ENCODE measurements at places on chromosomes 4 and X.

DNA sequence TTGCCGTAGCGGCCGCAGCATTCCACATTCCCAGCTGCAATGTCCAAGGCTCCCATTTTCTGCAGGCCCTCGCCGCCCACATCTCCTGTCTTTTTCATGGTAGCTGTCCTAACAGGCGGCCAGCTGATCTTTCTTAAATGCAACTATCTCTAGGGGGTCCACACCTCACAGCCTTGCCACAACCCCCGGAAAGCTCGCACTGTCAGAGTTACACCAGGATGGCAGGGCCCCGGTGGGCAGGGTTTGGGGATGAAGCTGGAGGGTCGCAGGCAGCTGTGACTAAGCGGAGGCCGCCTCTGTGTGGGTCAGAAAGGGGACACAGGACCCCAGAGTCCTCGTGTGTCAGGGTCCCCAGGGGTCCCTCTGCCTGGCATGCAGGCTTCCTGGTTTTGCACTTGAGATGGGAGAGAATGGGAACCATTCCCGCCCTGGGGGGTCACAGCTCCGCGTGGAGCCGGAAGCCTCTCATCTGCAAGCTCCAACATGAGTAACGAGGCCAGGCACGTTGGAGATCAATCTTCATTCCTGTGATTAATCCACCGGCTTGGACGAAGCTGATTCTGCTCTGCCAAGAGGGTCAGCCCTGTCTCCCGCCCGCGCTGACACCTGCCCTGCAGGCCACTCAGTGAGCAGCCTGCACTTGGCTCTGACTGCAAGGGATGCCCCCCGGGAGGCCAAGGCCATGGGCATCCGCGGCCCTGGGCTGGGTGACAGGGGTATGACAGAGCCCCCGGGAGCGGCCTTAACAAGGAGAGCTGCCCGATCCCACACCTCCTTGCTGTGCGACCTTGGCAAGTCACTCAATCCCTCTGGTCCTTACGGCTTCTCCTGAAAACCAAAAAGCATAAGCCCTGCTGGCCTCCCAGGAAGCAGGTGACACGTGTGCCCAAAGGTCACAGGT is 97.9 kb downstream of the ADRA2C start:
- DNase-seq, result no peak

- DNase-seq, result no peak
These were observed 324.1 kb downstream of the TLL1 start for GRCh38 chr4:166197166-166197565.

DNA sequence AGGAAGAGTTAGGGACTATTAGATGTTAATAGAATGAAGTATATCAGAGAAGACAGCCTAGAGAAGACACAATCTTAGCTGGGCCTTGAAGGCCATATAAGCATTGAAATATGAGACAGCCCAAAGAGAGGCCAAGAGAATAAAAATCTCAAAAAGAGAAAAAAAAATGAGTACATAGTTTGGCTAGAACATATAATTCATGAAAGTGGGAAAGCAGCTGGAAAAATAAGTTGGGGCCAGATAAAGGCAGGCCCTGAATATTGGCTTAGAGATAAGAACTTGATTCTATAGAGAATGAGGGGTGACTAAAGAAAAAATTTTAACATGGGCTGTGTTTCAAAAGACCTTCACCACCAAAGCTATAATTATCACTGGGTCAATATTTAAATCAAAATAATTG is 7.4 kb upstream of the UTP3 start:
- no peak for DNase-seq

DNA sequence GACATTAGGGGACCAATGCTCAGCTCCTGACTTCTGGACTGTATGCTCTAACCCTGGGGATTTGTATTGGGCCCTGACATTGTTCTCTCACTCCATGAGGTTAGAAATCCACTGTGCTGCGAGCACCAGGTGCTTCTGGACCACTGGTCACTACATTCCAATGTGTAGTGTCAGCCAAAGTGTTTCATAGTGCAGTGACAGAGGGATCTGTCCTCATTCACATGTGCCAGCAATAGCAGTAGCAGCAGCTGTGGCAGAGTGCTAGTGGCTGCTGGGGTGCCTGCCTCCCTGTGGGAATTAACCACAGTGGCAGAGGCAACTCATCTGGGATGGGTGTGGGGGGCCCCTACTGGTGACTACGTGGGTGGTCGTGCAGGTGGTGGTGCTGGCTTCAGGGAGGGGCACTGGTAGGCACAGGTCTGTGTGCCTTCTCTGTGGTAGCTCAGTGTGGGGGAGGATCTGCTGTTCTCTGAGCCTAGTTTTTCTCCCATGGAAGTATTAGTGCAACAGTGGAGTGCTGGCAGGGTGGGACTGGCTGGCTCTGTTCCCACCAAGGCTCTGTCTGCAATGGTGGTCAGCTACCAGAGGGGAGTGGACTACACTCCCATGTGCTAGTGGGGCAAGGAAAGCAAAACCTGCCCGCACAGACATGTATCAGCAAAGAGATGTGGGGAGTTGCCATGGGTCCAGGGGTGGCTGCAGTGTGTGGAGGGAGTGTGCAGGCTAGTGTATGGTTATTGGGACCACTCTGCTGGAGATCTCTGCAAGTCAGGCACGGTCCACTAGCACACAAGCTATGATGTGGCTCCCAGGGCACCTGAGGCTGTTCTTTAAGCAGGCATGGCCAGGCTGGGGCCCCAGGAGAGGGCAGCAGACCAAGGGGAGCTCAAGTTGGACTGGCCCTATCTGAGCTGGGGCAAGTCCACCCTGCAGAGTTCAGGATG is 78.5 kb downstream of the SCLT1 start:
- no peak for DNase-seq

DNA sequence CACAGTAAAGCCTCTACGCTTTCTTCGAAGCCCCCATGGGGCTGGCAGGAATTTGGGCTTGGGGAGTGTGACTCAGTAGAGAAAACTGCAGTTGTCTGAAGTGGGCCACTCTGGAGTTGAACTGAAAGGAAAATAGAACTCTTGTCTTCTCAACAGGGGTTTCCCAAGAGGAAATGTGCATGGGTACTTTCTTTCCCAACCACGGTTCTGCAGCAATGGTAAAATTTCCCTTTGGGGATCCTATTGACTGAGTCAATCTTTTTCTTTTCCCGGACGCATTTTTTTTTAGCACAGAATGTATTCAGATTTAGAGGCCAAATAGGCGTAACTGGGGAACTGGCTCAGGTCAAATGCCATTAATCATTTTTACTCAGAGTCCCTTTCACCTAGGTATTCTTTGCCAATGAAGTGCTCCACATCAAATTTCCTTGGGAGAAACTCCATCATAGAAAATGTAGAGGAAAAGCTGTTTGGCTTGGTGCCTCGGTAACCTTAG is 269.3 kb downstream of the STIM2 start:
- peak; percentile 2 for DNase-seq

GRCh38 chr4:154124539-154125255 is 335.8 kb upstream of the SFRP2 start:
- peak; percentile 76 for DNase-seq

- no peak for DNase-seq
These were observed 354.7 kb upstream of the SPANXN4 start for GRCh38 chrX:142671036-142671435.

DNA sequence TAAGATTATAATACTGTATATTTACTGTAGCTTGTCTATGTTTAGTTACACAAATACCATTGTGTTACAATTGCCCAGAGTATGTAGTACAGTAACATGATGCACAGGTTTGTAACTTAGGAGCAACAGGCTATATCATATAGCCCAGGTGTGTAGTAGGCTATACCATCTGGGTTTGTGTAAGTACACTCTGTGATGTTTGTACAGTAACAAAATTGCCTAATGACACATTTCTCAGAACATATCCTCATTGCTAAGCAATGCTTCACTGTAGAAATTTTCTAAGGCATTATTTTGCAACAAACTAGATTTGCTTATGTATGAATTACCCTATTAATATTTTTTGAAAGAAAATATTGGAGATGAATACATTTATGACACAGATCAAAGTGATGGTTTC is 1390.9 kb downstream of the C4orf33 start:
- peak; percentile 30 for DNase-seq

DNA sequence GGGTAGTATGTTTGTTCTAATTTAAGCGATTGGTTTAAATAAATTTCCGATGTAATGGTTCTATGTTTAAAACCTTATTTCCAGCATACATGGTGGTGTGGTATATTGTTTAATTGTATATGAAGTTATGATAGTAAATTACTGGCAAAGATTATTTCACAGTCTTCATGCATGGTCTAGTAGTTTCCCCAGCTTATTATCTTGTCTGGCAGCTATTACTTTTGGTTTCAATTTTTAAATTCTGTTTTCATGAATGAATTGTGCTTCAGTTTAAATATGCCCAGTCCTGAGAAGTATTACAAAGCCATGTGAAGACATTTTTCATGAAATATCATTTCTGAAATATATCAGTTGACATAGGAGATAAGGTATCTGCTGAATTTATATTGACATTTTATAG is 6.3 kb downstream of the ALG13 start:
- DNase-seq, result no peak

DNA sequence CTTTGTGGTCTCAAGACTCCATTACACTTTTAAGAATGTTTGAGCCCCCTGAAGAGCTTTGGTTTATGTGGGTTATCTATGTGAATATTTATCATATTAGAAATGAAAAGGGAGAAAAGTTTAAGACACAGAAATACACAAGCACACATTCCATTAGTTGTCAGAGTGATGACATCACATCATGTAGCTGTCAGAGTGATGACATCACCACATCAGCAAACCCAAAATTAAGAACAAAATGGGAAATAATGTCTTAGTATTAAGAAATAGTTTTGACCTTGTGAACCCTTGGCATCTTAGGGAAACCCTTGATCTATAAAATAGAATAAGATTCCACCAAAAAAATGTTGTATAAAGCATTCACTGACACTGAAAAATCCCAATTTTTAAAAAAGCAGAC is 195.9 kb downstream of the TSPAN5 start:
- DNase-seq, result no peak

GRCh38 chr4:155891058-155891457 is 12.4 kb upstream of the TDO2 start:
- DNase-seq, result peak; percentile 11

DNA sequence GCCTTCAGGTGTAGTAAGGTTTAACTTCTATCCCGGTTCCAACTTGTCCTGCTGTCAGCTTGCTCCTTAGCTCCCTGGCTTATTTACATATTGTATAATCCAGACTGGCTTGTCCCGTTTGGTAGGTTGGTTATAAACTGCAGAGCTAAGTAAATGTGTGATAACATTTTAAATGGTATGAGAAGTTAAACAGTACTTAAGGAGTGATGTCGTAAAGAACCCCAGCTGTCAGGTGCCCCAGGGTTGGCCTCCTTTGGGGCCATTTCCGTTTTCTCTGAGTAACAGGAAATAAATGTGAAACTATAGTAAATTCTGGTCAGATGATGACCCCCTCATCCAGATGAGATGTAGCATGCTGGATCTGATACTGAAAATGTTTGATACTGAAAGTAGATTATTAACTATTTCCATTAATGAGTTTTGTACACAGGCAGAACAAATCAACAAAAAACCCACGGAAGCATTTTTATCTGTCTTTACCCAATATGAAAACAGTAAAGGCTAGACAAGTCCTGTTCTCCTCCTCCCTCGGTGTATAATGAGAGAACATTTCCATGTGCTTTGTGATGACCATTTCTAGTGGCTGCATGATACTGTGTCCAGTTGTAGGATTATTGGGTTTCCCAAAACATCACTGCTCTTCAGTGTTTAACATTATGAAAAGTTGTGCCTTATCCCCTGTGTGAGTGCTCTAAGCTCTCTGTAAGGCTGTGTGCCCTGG is 22.4 kb downstream of the GAB1 start:
- peak; percentile 93 for DNase-seq

DNA sequence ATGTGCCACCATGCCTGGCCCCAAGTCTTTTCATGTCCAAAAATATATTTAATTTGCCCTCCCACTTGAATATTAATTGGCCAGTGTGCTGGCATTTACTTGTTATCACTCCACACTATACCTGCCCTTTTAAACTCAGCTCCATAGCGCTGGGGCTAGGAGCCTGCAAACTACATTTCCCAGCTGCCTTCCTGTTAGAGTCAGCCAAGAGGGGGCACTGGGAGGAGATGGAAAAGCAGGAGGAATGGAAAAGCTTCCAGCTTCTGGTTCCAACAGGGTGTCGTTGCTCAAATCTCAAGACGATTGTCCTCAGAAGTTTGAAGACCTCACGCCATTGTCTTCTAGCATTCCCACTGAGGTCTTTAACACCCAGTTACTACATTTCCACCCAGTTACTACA is 315.5 kb downstream of the BCOR start:
- DNase-seq, result no peak

GRCh38 chr4:186840771-186841301 is 117.2 kb upstream of the FAT1 start:
- DNase-seq, result no peak

DNA sequence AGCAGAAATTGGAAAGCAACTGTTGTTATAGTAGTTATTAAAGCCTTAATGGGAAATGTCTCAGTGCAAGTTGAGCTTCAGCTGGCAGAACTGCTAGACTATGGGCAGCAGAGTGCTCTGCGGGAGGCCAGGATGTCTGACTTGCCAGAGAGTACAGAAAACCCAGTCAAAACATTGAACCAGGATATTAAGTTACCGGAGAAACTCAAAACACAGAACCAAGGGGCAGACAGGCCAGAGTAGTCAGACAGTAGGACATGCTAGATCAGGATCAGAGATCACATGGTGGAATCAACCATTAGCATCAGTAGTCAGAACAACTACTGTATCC is 72.9 kb upstream of the TNIP3 start:
- DNase-seq, result peak; percentile 74

- DNase-seq, result no peak
These were observed 78.7 kb upstream of the PDE5A start for GRCh38 chr4:119707336-119707735.

- DNase-seq, result no peak
These were observed 605.0 kb downstream of the GABRG1 start for GRCh38 chr4:45518832-45519231.

DNA sequence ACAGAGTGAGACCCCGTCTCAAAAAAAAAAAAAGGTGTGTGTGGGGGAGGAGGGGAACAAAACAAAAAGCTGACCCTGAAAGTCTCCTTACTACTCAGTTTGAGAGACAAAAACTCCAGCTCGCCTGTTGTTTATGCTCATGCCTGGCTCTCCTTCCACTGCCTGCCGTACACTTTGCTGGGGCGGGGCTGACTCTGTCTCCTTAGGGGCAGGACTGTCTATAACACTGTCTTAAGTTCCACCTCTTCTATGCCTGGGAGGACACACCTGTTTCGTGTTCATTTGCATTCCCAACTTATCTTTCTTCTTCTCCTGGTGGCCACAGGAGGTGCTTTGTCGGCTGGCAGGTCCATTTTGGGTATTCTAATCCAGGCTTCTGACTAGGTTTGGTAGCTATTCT is 81.4 kb downstream of the MTNR1A start:
- DNase-seq, result no peak

Data from choroid plexus epithelial cell (primary cell).